ENCODE measurements at places on chromosomes 13 and 19.

GRCh38 chr13:20669162-20669561 is 34.3 kb upstream of the IL17D start:
- DNase-seq = no peak

- DNase-seq = no peak
These were observed 459 bp upstream of the GRIN2D start for GRCh38 chr19:48392860-48393558.

DNA sequence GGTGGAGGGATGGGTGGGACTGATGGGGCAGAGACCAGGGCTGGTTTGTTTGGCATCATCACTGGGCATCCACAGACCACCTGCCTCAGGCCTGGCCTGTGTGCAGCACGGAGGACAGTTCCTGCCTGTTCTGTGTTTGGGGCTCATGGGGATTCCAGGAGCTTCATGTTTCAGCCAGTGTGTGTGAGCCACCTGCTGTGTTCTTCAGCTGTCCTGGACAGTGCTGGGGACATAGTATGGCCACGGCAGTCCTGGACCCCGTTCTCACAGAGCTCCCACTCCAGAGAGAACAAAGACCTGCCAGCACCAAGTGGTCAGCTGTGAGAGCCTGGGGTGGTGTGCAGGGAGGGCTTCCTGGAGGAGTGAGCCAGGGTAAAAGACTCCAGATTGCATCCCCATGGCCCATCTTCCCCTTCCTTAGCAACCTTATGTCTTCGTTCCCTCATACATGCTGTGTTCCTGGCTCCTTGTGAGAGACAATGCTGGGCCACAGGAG is 2.0 kb upstream of the CCDC97 start:
- DNase-seq = no peak

DNA sequence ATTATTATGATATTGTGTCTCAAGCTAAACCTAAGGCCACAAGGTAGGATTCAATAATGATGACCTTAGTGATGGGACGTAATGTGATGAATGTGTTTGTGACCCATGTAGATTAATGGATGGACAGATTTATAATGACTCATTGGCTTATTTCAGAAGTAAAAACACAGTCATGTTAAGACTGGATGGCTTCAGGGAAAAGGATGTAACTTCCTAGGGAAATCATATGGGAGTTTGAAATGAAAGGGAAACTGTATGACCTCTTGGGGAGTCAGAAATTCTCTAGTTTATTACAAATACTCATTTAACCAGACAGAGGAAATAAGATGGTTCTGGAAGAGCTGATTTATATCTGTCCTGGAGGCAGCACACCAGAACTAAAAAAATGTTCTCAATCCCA is 2.9 kb downstream of the EDNRB start:
- no peak for DNase-seq

Data from brain pericyte (primary cell).